ENCODE measurements at places on chromosomes 13 and 19. TPM values are rescaled to one million over a fixed set of nuclear protein-coding genes. Genes with fewer than 3 reads are reported as not detected.

DNA sequence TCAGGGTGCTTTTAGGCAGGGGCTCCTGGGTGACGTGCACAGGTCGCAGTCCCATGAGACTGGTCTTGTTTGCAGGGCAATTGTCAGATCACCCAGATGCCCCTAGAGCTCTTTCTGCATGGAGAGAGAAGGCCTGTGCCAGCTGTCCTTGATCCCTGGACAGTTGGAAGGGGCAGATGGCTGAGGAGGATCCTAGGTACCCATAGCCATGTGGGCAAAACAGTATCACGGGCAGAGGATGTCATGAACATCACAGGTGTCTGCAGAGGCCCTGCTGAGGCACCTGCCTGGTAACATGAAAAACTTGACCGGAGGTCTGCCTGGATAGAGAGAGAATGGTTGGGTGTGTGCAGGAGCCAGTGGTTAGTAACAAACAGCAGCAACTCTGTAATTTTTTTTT is 99.3 kb downstream of the ZNF536 start:
- no peak for DNase-seq

- DNase-seq = no peak
These were observed 699.5 kb downstream of the PCDH9 start for GRCh38 chr13:66530686-66531085.

DNA sequence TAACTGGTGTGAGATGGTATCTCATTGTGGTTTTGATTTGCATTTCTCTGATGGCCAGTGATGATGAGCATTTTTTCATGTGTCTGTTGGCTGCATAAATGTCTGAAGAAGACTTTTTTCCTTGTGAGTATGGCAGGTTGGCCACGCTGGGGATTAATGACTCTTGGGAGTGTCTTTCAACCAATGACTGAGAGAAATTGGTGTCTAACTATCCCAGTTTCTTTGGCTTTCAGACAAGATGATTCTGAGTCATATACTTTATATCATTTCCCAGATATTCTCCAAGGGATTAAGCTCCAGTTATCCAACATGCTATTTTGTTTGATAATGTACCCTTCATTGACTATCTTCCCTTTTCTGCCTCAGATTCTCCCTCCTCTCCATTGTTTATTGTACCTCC is 35.5 kb upstream of the CSNK1A1L start:
- no peak for DNase-seq

The TGFBR3L gene
- total RNA-seq = not detected
